ENCODE measurements at places on chromosomes 12 and 14.

GRCh38 chr12:28601570-28602058 lies 411.4 kb downstream of the CCDC91 start:
- no peak for DNase-seq

DNA sequence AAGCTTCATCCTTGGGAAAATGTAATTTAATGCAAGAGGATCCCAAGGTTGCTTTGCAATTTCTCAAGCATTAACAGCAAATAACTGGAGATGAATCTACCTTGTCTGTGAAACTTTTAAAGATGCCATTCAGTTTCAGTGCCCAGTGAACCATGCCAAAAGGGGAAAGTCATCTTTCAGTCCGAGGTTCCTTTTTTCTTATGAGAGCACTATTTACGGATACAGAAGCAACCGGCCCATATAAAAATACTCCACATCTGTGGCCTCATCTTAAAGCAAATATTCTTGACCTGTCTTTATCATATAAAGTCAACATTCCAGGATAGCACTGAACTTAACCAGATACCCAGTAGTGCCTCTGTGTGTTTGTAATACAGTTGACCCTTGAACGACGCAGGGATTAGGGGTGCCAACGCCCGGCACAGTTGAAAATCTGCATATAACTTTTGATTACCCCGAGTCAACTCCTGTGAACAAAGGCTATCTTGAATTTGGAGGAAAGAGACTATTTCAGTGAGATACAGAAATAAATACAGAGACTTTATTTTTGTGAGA lies 209.4 kb downstream of the PCNX1 start:
- no peak for DNase-seq

GRCh38 chr12:63787306-63787705 lies 7.6 kb downstream of the RXYLT1 start:
- no peak for DNase-seq

GRCh38 chr14:105627701-105628100 lies 101.3 kb downstream of the TMEM121 start:
- DNase-seq, result no peak

DNA sequence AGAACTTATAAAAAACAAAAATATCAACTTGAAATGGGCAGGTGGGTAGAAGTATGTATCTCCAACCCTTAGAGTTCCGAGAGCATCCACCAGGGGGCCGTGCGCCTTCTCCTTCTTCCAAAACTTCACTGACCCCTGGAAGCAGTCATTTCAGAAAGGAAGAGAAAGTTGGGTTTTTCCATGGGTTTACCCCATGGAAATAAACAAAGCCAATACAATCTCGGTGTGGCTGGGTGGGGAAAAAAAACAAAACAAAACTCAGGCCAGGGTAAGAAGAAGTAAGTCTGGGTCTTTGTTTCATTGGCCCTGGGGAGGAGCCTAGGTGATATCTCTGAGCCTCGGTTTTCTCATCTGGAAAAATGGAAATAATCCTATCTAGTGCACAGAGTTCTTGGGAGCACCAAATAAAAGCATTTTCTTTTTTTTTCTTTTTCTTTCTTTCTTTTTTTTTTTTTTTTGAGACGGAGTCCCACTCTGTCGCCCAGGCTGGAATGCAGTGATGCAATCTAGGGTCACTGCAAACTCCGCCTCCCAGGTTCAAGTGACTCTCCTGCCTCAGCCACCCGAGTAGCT lies 33.6 kb upstream of the HNF1A start:
- no peak for DNase-seq

DNA sequence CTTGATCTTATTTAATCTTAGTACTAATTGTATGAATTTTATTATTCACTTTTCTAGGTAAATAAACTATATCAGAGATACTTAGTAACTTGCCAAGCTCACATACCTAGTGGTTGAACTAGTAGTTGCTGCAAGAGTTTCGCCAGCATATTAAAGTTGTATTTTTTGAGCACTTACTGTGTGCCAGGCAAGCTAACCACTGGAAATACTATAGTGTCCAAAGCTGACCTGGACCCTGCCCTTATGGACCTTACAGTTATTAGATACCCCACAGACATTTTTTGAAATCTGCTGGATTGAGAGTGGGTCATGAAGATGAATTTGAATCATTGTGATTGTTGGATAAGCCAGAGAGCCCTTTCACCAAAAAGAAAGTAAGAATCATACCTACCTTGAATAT lies 125.0 kb downstream of the RAD51B start:
- DNase-seq, result no peak

Measured in Right ventricle myocardium inferior (tissue), 1 donor.